ENCODE measurements at places on chromosomes 1 and 21.
A peak's percentile ranks its signal among the peaks of the same experiment; 100 is the strongest.

- no peak for DNase-seq
These were observed 73.2 kb downstream of the PRKACB start for GRCh38 chr1:84217239-84217638.

- no peak for DNase-seq
These were observed 4.2 kb upstream of the RGS13 start for GRCh38 chr1:192631749-192632148.

GRCh38 chr1:56975446-56975845 lies 9.6 kb upstream of the C8B start:
- no peak for DNase-seq

DNA sequence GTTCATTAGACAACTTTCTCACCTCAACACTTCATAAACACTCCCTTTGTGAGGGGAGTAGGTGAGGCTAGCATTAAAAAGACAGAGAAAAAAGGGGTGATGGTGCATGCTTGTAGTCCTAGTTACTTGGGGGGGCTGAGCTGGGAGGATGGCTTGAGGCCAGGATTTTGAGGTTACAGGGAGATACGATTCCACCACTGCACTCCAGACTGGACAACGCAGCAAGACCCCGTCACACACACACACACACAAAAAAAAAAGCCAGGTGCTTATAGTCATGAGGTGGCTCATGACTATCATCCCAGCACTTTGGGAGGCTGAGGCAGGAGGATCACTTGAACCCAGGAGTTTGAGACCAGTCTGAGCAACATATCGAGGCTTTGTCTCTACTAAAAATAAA lies 29.6 kb downstream of the GON4L start:
- DNase-seq = no peak

DNA sequence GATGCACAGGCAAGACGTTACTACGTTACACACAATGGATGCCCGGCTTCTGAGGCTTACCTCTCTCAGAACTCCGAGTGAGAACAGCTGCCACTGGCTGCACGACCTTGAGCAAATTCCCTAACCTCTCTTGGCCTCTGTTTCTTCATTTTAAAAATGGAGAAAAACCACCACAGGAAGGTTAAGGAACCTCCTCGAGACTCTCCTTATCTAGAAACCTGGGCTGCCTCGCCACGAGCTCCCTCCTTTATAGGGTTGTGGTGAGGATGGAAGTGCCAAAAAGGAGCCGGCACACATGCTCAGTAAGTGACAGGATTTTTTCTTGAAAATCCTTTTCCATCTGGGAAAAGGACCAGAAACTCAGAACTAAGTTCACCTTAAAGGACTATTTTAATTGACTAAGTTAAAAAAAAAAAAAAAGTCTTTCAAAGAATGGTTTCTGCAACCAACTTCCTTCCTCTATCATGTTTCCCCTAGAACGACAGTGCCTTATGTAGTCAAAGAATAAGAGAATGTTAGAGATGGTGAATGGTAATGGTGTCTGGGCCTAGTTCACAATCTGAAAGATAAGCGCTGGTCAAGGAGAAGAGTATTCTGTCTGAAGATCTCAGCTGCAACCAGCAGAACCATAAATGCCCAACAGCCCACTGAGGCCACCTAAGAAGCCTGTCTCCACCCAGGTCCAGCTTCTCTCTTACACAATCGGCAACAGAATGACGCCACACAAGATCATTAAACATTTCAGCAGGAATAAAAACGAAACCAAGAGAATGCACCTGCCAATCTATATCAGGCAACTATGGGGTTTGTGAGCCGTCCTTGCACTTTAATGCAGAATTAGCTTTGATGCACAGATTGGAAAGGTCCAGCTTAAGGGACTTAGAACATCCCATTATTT lies 64.9 kb downstream of the SLC45A1 start:
- no peak for DNase-seq

- no peak for DNase-seq
These were observed 19.5 kb upstream of the PSMB2 start for GRCh38 chr1:35660581-35661473.

GRCh38 chr1:234326497-234327366 lies 46.5 kb upstream of the COA6 start:
- DNase-seq = peak; percentile 60

- no peak for DNase-seq
These were observed 16.2 kb upstream of the CAPN9 start for GRCh38 chr1:230730977-230731376.

DNA sequence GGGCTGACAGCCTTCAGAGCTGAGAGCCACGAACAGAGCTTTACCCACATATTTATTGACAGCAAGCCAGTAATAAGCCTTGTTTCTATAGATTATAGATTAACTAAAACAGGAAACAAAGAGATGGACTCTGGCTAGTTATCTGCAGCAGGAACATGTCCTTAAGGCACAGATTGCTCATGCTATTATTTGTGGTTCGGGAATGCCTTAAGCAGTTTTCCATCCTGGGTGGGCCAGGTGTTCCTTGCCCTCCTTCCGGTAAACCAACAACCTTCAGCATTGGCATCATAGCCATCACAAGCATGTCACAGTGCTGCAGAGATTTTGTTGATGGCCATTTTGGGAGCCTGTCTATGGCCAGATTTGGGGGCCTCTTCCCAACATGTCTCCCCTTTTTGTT lies 96.8 kb downstream of the POU2F1 start:
- DNase-seq = no peak

DNA sequence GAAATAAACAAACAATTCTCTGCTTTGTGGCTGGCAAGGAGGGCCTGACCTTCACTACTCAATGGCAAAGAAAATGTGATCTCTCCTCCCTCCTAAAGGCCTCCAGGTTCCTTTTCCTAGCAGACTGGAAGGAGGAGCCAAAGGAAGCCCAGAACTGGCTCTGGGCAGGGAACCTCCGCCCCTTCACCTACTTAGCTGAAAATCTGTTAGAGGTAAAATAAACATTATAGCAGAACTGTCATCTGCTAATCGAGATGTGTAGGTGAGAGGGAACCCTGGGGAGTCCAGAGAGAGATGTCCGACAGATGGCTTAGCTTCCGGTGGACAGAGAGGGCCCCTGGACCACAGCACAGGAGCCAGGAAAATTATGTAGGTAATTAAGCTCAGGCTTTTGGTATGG lies 75.2 kb upstream of the KCNA3 start:
- DNase-seq = no peak

DNA sequence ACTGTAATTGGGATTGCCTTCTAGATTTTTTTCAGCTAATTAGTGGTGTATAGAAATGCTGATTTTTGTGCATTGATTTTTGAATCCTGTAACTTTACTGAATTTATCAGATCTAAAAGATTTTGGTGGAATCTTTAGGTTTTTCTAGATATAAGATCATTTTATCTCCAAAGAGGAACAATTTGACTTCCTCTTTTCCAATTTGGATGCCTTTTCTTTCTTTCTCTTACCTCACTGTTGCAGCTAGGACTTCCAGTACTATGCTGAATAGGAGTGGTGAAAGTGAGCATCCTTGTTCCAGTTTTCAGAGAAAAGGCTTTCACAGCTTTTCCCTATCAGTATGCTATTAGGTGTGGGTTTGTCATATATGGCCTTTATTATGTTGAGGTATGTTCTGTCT lies 53.6 kb downstream of the TESK2 start:
- no peak for DNase-seq

DNA sequence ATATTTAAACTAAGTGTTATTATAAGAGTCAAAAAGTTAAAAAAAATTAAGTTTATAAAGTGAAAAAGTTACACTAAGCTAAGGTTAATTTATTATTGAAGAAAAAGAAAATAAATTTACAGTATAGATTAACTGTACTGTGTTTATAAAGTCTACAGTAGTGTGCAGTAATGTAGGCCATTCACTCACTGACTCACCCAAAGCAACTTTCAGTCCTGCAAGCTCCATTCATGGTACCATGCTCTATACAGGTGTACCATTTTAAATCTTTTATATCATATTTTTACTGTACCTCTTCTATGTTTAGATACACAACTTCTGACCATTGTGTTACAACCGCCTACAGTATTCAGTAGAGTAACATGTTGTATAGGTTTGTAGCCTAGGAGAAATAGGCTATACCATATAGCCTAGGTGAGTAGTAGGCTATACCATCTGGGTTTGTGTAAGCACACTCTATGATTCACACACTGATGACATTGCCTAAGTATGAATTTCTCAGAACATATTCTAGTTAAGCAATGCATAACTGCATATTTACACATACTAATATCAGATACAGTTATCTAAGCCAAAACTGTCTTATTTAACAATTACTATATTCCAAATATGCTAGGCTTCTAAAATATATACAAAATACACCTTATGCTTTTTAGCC lies 80.6 kb upstream of the GFI1 start:
- no peak for DNase-seq

DNA sequence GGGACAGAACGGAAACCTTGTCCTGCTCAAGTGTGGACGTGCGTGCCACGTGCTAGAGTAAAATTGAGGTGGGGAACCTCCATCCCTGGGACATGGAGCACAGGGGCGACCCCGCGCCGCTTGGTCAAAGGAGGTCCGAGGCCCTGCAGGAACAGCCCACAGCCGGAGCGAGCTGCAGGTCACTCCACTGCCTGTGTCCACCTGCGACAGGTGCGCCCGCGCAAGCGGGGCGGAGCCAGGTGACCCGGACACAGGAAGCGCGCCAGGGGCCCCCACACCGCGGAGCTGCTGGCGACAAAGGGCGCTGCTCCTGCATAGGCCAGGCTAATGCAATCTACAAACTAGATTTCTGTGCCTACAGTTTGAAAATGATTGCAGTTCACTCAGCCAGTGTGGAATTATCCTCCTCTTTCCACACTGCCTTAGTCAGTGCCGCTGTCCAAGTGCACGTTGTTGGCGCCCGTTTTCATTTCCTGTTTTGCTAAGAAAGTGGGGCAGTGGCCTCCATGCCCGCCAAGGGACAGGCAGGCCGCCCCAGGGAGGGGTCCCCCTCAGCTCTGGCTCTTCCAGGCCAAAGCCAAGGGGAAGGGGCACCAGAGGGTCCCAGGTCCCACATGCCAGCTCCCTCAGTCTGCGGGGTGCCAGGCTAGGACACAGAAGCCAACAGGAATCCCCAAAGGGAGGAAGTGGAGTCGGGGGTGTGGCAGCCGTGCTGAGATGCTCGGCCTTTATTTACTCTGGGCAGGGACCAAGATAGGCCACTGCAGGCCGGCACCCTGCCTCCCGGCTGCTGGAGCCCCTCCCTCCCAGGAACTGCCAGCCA lies 4.3 kb upstream of the NADK start:
- DNase-seq = no peak

DNA sequence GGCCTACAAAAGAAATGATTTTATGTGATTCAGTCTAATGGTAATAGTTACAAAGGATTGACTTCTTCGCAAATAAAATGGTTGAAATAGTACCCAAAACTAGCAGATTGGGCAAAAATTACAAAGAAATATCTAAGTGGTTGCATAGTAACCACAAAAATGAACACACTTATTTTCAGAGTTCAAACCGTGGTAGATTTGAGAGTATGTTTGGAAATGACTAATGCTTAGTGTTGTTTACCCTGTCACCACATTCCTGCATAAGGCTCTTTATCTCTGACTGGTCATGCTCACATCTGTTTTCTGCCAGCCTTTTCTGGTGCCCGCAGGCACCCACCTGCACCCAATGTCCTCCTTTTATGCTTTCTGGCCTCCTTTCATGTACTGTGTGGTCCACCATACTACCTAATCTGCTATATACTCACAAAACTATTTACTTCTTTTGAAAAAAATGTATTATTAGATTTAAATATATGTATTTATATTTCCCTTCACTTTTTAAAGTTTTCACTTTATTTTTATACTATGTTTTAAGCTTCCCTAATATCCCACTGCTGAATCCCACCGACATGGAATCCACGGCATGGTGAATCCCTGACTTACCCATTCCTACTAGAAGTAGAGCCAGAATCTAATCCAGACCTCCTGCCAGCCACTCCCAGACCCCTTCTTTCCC lies 30.3 kb downstream of the PTPRC start:
- peak; percentile 41 for DNase-seq

DNA sequence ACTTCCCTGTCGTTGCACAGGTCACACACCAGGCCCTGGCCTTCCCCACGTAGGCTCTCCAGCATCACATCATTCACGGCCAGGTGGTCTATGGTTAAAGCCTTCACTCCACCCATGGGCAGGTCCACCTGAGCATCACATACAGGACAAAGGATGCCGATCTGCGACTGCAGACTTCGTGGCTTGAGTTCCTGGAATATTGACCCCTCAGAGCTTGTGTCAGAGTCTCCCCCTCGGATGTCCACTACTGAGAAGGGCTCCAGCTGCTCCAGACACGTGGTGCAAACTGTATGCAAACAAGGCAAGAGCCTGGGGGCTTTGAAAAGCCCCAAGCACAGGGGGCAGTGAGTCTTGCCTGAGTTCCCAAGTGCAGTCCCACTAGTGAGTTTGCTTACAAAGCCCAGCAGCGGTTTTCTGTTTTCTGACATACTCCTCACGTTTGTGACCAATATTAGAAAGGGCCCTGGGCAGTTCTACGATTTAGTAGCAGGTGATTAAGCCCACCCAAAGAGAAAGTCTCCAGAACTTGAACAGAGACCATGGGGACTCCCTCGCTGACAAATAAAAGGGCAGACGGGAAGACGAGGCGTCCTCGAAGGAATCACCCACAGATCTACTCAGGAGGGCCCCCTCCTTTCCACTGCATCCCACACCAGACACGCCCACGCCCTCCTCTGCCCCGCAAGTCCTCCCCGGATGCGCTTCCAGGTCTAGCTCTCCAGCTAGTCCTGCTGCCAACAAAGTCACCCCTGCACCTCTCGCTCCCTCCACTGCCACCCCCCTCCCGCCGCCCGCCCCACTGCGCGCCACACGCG lies 568 bp downstream of the TRIM45 start:
- DNase-seq = peak; percentile 3

GRCh38 chr1:16017461-16018303 lies at the start of gene HSPB7:
HSPB7 (minus strand) TSS chr1:16018043; CDS start chr1:16017963, 80 bp downstream.
- no peak for DNase-seq

DNA sequence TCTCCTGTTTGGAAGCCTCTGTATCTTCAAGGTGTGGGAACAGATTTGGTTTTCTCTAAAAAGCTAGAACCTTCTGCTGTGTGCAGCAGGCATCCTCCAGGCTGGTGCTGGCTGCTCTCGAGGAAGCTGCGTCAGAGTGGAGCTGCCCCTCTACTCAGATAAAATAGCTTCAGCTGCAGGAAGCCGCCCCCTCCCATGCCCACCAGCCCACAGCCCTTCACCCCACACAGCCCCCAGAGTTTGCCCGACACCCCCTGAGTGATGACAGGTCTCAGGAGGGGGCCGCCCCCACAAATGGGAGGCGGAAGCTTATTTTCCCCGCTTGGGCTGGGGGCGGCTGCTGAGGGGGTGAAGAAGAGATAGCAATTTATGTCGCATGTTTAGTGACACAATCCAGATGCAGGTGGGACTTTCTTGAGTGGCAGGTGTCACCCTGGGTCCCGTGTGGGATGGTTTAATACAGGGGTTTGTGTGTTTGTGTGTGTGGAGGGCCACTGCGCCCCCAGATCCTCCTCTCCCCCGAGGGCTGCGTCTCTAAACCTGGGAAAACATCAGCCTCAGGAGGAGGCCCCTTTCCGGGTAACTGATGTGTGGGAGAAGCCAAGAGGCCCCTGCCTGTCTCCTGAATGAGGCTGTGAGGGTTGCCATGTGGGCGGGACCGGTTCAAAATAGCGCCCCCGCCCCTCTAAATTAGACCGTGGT lies 55.4 kb downstream of the STUM start:
- DNase-seq = no peak
